ENCODE measurements at places on chromosomes 1 and 21.

DNA sequence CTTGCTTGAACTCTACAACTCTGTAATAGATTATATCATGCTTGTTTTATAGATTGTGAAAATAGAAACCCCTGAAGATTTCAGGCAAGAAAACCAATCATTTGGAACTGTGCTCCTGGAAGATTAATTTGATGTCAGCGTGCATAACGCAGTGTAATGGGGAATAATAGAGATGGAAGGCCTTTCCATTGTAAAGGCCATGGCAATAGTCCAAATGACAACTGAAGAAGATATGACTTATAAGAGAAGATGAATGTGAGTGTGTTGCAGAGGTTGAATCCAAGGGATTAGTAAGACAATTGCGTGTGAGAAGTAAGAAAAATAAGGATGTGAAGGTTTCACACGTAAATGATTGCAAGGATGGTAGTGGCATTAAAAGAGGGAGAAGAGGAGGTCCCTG lies 285.0 kb downstream of the DUSP10 start:
- DNase-seq, result no peak

DNA sequence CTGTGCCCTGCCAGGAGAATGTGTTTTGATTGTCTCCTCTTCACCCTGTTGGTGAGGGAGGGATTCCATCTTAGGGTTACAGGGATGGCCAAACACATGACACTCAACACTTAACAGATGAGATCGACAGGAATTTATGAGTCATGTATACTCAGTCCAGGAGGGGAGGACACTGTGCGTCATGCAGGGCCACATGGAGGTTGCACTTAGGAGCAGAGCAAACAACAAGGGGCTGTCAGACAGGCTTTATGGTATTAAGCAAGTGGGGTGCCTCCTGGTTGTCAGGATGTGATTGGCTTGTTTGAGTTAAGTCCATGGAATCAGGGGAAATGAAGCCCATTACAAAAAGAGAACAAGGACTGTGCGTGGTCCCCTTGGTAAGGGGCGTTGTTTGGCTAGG lies 26.9 kb downstream of the EDARADD start:
- no peak for DNase-seq

GRCh38 chr1:13443335-13443979 lies 33.2 kb downstream of the PRAMEF20 start:
- DNase-seq, result no peak

DNA sequence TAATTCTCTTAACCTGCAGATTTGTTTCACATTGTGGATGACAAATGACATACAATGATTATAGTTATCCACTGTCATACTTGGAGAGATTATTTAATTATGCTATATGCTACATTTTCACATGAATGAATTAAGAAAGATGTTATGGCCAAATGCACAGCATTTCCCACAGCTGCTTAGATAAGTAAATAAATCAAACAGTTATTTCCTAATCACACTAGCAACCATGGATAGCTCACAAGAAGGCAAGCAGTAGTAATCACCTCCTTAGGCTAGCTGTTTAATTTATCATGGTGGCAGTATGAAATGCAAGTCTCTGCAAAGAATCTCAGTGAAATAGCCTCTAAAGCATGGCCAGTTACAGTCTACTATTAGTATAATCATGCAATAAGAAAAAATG lies 1581.5 kb downstream of the NCAM2 start:
- no peak for DNase-seq

- DNase-seq, result no peak
These were observed 16.2 kb downstream of the RIPK4 start for GRCh38 chr21:41750532-41751151.

- DNase-seq, result no peak
These were observed 17.3 kb downstream of the PDPN start for GRCh38 chr1:13600762-13601453.

GRCh38 chr1:112626193-112626592 lies 6.6 kb downstream of the CAPZA1 start:
- no peak for DNase-seq

DNA sequence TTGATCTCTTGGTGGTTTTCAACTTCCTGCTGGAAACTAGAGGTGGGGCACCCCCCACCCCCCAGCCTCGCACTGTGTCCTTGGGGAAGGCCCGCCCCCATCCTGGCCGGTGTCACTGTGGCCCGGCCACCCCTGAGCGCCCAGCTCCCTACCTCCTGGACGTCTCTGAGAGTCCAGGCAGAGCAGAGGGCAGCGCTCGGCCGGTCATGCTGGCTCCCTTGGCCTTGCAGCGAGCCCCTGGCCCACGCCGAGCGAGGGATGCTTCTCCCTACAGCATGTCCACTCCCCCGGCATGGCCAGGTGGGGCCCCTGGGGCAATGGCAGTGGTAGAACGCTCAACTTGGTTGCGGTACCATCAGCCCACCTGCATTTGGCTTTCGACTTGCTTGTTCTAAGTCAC lies 28.7 kb upstream of the TRAPPC10 start:
- DNase-seq, result no peak

DNA sequence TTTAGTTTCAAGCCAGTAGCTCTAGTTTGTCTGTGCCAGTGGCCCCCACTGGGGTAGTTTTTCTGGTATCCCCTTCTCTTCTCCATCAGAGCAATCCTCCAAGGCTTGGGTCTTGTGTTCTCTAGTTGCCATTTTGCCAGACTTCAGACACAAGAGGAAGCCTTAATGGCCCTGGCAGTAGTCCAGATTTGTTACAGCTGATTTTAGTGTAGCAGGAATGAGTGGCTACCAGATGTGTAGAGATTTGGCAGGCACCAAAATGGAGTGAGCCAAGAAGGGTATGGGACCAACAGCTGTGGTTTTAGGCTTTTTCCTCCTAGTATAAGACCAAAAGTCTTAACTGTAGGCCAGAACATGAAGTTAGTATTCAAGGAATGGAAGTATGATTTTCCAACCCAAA lies 56.8 kb downstream of the ACP6 start:
- no peak for DNase-seq

- no peak for DNase-seq
These were observed 620.1 kb upstream of the ADAMTS5 start for GRCh38 chr21:27586986-27587385.

DNA sequence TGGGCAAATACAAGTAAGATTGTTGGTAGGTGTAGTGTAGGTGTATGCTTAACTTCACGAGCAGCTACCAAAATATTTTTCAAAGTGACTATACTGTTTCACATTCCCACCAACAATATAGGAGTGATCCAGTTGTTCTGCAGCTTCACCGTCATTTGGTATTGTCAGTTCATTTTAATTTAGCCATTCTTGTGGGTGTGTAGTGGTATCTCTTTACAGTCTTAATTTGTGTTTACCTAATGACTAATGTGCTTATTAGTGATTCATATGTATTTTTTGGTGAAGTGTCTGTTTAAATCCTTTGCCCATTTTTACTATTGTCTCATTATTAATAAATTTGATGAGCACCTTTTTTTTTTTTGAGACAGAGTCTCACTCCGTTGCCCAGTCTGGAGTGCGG lies 35.4 kb downstream of the RCSD1 start:
- DNase-seq, result no peak

GRCh38 chr1:214438075-214438474 lies 113.3 kb downstream of the PTPN14 start:
- DNase-seq, result peak; percentile 33

GRCh38 chr21:34072145-34073031 lies 990 bp upstream of the MRPS6 start:
- no peak for DNase-seq

DNA sequence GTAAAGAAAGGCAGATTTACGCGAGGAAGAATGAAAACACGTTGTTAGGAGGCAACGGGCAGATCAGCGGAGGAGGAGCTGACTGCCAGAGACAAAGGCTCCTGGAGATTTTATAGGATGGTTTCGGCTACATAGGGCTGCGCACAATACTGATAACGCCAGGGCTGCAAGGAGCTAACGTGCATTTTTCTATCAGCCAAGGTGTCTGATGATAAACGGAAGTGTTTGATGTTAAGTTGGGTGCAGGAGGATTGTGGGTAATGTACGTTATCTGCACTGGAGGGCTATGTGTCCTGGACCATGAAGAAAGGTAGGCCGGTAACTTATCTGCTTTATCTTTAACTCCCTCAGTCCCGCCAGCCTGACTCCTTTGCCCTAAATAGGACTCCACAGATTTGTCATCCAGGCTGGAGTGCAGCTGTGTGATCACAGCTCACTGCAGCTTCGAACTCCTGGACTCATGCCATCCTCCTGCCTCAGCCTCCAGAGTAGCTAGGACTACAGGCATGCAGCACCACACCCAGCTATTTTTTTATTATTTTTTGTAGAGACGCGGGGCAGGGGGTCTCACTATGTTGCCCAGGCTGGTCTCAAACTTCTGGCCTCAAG lies 29.6 kb downstream of the SETD4 start:
- no peak for DNase-seq

- DNase-seq, result no peak
These were observed 22.8 kb upstream of the STUM start for GRCh38 chr1:226525750-226526149.

- DNase-seq, result no peak
These were observed 135.5 kb downstream of the HIVEP3 start for GRCh38 chr1:41783189-41783639.

DNA sequence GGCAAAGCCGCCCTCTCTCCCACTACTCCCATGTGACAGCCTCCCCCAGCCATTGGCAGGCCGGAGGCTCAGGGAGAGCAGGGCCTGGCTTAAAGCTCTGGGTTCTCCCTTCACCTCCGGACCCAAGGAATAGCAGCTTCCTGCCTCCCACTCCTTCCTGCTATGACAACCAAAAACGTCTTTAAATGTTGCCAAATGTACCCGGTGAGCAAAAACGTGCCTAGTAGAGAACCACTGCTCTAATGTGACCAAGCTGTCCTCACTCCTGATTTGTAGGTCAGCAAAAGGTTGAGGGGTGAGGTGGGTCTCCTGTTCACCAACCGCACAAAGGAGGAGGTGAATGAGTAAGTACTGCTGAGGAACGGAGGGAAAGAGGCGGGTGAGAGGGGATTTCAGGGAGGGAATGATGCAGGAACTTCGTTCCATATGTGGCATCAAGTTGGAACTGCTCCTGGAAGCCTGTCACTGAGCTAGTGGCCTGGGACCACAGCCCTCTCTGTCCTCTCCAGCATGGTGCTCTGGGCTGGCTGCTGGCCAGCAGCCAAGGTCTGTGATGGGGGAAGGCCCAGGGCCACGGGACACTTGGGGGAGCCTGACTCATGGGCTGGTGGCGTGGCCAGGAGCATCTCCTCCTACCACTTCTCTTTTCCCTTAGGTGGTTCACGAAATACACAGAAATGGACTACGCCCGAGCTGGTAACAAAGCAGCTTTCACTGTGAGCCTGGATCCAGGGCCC lies 5.7 kb downstream of the MRTO4 start:
- no peak for DNase-seq

DNA sequence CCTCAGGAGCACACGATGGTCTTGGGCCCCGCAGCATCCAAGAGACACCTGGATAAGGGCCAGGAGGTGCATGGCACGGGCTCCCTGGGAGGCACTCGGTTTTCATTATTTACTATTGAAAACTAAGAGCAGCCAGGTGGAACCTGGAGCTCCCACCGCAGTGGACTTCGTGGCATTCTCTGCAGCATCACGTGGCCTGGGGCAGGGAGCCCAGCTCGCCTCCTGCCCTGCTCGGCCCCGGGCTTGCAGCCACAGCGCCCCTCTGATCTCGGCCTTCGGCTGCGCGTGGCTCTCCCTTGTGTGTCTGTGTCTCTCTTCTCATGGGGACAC lies 121.6 kb downstream of the SIK1 start:
- DNase-seq, result no peak

DNA sequence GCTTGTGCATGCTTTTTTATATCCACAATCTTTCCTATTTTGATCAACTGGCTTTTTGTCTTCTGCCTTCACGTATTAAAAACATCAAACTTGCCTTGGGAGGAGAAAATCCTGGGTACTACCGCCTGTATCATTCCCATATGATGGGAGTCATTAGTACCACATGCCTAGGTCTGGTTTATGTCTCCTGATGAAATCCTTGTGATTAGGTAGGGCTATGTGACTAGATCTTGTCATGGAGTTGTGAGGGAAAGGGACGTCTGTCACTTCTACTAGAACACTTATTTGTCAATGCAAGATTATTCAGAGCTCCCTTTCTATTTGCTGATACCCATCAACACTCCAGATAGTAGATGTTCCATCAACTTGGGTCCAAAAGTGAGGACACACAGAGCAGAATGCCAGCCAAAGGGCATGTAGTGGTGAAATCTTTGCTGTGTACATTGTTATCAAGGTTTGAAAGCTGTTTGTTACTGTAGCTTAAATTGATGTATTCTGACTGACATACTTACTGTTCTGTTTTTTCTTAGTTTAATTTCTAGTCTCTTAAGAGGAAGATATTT lies 621.8 kb upstream of the NR5A2 start:
- no peak for DNase-seq

DNA sequence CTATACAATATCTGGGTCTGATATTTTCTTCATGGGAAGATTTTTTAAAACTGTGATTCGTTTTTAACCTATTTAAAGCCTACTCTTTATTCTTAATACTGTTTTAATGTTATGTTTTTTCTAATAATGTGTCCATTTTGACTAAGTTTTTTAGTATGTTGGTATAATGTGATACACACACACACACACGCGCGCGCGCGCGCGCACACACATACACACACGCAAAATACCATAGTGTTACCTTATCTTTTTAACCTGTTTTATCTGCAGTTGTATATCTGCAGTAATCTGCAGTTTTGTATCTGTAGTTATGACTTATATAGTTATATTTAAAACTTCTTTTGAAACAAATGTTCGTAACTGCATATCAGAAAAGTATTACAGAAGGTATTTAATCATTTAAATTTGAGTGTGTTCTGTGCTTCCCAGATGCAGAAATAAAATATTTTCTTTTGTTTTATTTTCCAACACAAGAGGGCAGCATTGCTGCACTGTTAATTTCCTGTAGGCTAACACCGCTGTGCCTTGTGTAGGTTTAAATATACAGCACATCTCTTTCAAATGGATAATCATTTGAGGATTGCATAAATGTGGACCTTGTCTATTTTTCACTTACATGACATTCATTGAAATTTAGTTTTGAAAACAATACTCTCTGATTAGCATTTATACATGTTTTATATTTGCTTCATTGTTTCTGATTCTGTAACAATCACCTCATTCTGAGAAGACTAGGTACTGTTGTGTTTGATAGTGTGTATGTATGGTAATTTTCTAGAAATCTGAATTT lies 166.1 kb downstream of the PDE4B start:
- DNase-seq, result no peak

DNA sequence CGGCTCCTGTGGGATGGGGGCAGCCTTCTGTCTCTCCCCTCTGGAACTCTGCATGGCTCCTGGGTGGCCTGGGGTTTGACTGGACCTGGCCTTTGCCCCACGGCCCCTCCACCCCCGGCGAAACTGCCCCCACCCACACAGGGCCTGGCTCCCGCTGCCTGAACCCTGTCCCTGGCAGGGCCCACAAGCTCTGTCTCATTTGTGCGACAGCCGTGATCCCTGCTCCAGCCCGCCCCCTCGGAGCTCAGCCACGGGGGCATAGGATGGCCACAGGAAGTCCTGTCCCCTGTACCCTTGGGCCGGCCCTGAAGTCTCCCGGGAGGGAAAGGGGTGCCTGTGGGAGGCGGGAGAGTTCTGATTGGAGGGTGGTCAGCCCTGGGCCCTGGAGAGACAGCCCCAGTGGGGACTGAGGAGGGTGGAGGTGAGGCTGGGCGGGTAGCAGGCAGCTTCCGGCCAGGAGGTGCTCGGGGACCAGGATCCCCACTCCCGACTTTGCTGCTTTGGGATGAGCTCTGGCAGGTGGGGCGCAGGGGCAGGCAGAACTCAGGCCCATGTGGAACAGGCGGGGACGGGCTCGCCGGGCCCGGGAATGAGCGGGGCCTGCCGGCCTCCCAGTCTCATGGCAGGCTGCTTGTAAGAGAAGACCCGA lies 45.1 kb downstream of the SLX9 start:
- DNase-seq, result peak; percentile 23

- no peak for DNase-seq
These were observed 181.6 kb upstream of the CACYBP start for GRCh38 chr1:174818014-174818616.

All from WTC11 (cell line).